ENCODE measurements at places on chromosomes 13 and 19. TPM values are rescaled to one million over a fixed set of nuclear protein-coding genes. Genes with fewer than 3 reads are reported as not detected.

- DNase-seq = no peak
Observed at GRCh38 chr13:43880214-43880855, 631 bp downstream of the LACC1 start.

DNA sequence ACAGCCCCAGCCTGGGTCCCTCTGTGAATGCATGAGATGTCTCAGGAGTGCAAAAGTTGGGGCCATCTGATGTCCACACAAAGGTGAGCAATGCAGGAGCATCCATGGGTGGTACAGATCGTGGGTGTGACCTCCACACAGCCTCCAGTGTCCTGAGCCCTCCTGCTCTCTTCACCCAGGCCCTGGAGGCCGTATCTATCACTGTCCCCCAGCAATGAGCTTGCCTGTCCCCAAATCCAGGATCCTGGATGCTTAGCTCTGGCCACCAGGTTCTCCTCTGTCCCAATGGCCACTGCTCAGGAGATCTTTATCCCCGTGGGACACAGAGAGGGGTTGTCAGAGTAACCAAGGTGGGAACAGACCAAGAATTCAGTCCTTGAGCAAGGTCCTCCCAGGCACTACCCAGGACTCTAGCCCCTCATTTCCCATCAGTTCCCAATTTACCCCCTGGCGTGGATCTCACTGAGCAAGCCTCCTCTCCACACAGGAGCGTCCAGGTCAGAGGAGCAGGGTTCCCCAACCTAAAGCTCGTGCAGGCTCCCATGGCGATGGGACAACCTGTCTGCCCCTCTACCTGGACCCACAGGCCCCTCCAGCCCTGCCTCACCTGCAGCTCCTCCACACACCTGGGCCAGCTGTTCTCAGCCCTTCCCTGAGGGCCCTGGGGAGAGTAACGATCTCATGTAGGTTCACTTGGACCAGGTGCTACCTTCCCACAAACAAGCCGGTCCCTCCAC lies 11.3 kb downstream of the CEACAM21 start:
- DNase-seq = no peak

- DNase-seq = no peak
Observed at GRCh38 chr19:38597075-38597474, 20.7 kb downstream of the MAP4K1 start.

DNA sequence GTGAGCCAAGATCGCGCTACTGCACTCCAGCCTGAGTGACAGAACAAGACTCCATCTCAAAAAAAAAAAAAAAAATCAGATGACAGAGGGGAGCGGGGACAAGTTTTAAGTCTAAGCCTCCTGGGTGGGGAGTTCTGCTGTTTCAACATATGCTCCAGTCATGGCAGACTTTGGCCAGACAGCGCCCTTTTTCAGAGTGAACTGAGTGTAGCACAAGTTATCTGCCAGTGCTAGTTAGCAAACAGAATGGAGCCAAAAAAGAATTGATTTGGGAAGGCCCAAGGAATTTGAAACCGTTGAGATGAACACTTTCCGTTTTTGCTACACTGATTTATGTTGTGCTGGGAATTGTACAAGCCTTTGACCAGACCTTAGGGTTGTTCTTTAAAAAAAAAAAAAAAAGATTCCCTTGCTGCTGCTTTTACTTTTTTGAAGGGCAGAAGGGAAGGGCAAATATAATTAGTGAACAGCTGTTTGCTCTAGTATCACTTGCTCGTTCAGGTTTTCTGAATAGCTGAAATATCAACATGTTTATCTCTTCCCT lies 5.7 kb downstream of the ACTN4 start:
- no peak for DNase-seq

GRCh38 chr19:1110809-1111640 lies 7.2 kb downstream of the GPX4 start:
- DNase-seq = no peak

DNA sequence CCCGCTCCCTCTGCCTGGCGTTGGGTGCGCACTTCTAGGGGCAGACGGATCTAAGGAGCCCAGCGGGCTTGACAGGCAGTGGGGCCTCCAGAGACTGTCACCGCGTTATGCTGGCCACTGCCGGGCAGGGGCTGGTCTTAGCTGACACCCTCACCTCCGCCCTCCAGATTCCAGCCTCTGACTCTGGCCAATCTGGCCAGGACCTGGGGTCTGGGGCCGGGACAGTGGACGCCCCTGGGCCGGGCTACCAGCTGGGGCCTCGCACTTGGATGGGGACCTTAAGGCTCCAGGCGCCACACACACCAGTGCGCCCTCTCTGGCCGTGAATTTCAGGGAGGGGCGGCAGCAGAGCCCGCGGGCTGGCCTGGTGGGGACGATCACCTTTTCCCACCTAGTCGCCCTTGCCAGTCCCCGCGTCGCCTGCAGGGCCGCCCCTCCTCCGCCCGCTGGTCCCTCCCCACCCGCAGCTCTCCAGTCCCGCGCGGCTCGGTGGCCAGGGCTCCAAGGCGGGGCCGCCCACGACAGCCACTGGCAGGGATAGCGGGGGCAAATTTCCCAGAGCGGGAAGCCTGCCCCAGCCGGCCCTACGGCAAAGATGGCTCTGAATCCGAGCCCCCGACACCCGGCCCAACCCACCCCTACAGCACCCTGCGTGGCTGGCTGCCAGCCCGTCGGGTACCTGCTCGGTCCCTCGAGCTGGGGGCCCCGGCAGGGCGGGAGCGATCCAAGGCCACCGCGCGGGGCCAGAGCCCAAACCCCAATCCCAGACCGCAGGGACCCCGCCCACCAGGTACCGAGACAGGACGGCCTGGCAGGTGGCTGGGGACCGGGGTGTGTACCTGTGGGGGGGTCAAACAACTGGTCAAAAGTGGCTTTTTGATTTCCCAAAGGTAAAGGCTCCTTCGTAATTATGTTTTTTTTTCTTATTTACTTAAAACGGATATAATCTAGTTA lies 6.1 kb upstream of the ZNF98 start:
- DNase-seq = no peak

- no peak for DNase-seq
Observed at GRCh38 chr13:112839356-112840105, 129.5 kb upstream of the MCF2L start.

DNA sequence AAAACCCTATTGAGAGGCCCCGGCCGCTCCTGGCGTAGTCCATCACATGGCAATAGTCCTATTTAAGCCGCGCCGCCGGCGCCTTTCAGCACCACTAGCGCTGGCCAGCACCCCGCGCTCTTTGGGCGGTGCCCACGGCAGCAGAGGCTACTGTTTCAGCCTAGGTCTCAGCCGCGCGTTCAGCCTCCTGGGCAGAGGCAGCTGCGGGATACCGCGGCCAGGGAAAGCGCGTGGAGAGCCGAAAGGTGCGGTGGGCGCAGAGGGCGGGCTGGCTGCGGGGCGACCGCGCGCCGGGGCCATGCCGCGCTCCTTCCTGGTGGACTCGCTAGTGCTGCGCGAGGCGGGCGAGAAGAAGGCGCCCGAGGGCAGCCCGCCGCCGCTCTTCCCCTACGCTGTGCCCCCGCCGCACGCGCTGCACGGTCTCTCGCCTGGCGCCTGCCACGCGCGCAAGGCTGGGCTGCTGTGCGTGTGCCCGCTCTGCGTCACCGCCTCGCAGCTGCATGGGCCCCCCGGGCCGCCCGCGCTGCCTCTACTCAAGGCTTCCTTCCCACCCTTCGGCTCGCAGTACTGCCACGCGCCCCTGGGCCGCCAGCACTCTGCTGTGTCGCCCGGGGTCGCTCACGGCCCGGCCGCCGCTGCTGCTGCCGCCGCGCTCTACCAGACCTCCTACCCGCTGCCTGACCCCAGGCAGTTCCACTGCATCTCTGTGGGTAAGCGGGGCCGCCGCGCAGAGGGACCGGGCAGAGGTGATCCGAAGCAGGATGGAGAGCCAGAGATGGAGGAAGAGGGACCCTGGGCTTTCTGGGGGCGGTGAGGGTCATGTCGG lies at the start of gene GSX1:
Gene GSX1, plus strand, starts transcription at position 91 of the 826 bp plus-strand sequence. Its CDS starts 208 bp downstream, at position 299.
- peak; percentile 56 for DNase-seq

- no peak for DNase-seq
Observed at GRCh38 chr19:43934055-43934984, 762 bp downstream of the ZNF45 start.

GRCh38 chr13:26074706-26075105 lies 22.9 kb upstream of the SHISA2 start:
- no peak for DNase-seq

GRCh38 chr19:38894968-38895367 lies 4.5 kb downstream of the SIRT2 start:
- DNase-seq = no peak

GRCh38 chr13:110981379-110981778 lies 66.5 kb upstream of the ANKRD10 start:
- no peak for DNase-seq

DNA sequence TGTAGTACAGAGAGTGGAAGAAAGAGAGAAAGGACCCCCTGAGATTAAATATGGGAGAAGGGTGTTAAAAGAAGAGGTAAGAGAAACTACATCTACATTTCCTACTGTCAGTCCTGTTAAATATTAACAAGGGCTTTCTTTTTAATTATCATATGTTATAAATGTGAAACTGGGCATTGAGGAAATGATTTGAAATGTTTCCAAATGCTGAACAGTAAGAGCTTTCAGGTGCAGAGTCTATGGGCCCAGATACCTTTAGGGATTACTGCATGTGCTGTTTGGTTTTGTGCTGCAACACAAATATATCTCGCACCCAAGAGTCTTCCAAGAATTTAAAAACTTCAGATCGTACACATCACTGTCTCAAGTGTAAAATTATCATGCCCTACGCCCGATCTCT lies 176.3 kb downstream of the RBM26 start:
- no peak for DNase-seq

GRCh38 chr13:84038001-84038400 lies 155.7 kb upstream of the SLITRK1 start:
- no peak for DNase-seq

- no peak for DNase-seq
Observed at GRCh38 chr13:111954661-111955411, 112.1 kb upstream of the SOX1 start.

- DNase-seq = no peak
Observed at GRCh38 chr19:2199215-2199614, 35.5 kb downstream of the DOT1L start.

DNA sequence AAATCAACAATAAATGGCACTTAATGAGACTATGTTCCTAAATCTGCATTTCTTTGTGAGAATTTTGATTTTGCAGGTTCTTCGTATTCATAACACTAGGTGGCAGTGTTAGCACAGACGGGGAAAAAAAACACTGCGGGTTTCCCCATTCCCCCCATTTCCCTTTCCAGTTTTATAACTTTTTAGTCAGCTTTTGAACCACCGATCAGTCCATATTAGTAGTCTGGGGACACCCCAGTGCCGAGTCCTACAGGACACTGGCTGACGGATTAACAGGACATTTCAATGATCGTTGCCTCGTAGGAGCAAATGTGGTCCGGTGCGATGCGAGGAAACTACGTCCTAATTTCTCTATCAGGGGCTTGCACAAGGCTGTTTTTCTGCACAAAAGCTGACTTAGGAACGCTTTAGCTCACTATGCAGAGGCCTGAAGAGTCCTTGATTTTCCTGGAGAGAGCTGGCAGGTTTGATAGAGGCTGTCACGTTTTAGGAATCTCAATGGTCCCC lies 234.3 kb downstream of the LMO7 start:
- DNase-seq = peak; percentile 19

GRCh38 chr13:41099986-41100385 lies 32.6 kb downstream of the KBTBD6 start:
- DNase-seq = no peak

- DNase-seq = no peak
Observed at GRCh38 chr13:94172416-94172815, 307.1 kb downstream of the DCT start.

- DNase-seq = no peak
Observed at GRCh38 chr19:13066933-13067807, 35.5 kb downstream of the LYL1 start.

DNA sequence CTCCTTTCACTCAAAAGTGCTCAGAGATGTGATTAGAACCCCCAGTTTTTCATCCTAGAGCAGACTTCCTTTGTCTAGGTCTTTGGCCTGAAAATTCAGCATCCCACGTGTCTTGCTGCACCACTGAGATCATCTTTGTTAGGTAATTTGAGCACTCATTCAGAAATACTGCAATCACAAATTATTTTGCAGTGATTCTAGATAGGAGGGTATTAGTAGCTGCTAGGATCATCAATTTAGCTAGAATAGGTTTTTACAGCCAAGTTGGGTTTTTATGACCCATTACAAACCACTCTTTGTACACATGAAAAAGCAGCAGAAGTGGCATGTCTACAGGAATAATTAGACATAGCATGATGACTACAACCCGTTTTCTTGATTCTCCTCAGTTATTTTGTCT lies 219.6 kb downstream of the GPC6 start:
- no peak for DNase-seq

DNA sequence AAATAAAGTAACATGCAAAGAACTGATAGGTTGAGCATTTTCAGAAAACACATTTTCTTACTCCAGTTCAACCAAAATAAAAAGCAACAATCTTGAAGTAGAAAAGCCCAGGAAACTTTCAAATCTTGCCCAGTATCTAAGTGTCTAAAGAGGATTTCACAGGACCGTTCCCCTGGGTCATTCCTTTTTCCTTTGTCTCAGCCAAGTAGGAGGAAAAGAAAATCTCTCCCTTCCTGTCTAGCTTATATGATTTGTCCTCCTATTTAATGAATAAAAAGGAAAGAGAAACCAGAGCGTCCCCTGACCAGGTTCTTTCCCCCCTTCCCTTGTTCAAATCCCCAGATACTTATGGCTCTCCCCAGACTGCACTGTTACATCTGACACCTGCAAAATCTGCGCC lies 248.0 kb downstream of the KCTD12 start:
- DNase-seq = no peak

DNA sequence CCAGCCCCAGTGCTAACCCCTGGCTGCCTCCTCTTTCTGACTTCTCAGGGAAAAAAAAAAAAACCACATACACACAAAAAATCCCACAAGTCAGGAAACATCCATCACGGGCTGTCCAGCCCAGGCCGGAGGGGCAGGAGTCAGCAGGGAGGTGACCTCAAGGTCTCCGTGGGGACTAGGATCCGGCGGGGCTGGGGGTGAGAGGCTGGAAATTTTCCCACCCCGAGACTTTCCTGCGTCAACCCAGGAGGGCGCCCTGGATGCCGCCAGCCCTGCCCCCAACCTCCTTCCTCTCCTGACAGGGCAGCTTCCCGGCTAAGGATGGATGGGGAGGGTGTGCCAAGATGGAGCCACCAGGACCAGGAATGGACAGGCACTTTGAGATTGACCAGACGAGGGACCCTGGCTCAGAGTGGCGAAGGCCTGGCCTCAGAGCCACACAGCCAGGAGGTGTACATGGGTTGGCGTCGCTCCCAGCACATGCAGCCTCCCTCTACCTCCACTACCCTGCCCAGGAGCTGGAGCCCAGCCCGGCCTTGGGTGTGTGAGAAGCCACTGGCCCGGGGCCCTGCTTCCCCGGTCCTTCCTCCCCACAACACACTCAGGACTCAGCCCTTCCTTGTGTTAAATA lies 33.3 kb downstream of the BLOC1S3 start:
- DNase-seq = no peak

The AXL gene
- 27.7 TPM for total RNA-seq

The EDDM13 gene
- total RNA-seq = not detected

The PCDH9 gene
- 2.8 TPM for total RNA-seq

The KIR2DL3 gene
- not detected for total RNA-seq

The SIGLEC11 gene
- not detected for total RNA-seq

The KIR3DL1 gene
- not detected for total RNA-seq

The CDC16 gene
- 25.3 TPM for total RNA-seq

The SLC10A2 gene
- total RNA-seq = not detected

The CABP5 gene
- not detected for total RNA-seq
